Right ventricle myocardium superior (tissue), 1 donor: ENCODE measurements at places on chromosomes 12 and 14.

DNA sequence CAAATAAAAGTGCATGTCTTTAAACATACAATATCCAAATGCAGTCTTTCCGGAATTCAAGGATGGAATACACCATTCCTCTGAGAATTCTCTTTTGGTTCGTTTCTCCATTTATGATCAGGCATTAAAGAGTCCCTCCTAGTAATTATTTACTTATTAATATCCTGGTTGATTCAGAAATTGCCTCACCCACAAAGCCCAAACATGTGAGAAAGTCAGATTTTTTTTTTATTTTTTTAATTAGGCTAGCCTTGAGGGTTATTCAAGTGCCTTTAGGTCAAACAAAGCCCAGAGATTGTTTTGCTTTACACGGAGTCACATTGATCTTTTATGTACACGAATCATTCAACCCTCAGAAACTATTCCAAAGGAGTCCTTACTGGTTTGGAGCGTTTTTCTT is 6.4 kb upstream of the TSPAN8 start:
- no peak for DNase-seq

DNA sequence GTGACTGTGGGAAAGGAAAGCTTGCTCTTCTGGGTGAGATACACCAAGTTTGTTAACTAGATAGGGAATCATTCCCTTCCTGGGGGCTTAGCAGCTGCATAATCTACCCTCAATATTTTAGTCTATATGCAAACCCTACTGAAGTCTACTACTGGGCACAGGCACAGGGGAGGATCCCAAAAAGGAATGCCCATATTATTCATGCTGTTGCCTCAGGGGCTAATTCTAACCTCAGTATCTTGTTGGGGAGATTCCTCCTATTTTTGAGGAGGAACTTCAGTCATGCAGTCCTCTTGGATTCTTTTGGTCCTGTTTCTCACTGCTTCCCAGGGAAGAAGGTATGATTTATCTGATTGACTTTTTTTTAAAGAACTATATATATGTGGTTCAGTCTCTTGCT is 58.9 kb upstream of the ANKS1B start:
- no peak for DNase-seq

DNA sequence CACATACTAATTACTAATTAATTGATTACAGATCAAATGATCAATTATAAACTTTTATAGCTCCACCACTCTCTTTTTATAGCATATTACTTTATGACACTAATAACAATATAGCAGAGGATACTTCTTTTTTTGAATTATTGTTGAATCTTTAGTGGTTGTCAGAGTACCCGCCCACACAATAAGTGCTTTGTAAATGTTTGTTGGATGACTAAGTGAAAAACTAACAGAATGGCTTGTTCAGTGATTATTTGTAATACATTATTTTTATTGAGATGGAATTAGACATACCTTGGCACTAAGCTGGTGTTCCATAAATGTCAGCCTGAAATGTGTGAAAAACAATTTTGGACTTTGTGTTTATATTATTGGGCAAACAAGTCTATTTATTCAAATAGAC is 670.5 kb upstream of the ATXN7L3B start:
- no peak for DNase-seq

DNA sequence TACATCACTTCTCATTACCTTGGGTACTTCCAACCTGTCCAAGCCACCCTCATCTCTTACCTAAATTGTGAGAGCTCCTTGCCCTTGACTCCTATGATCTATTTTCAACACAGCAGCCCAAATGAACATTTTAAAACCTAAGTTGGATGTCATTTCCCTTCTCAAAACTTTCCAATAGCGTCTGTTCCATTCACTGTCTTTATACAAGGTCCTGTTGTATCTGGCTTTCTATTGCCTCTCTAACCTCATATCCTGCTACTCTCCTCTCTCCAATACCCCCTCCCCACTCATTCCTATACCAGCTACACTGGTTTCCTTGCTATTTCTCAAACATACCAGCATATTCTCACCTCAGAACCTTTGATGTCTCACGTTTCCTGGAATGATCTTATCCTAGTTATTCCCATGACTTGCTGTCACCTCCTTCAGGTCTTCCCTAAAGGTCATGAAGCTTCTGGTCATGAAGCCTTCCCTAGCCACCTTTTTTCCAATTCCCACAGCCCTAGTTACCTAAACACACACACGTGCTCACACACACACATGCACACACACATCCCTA is 4.1 kb upstream of the KANSL2 start:
- DNase-seq: no peak

DNA sequence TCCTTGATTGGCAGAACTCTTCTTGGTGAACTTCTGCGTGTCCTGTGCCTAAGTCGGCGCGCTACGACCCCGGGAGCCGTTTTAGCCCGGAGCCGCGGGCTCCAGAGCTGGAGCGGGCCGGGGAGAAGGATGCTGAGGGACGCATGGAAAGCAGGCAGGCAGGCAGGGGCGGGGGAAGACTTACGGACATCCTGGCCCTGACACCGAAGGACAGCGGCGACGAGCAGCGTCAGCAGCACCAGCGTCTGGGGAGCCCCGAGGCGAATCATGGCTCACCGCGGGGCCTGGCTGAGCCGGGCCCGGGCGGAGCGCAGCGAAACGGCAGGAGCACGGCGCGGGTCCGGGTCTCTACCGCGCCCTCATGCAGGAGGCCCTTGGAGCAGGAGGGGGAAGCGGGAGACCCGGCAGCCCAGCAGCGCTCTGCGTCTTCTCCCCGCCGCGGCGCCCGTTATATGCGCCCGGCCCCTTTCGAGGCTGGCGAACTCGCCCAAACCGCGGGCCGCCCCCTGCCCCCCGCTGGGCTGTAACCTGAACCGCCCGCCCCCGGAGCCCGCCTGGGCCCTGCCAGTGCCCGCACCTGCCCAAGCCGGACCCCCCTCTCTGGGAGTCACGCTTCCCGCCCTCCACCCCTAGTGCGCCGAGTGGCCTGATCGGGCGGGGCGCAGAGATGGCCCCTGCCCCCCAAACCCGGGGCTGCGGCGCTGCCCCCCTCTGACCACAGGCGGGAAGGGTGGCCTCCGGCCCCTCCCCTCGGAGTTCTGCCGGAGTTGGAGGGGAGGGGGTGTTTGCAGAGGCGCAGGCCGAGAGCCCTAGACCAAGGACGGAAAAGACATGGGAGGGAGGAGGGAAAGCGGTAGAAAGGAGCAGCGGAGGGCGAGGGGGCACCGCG is at the start of gene COL2A1:
COL2A1 (minus strand) TSS at position 424 of the 889 bp plus-strand sequence; CDS start at position 269, 155 bp downstream.
- DNase-seq: no peak

- no peak for DNase-seq
Observed at GRCh38 chr14:21940887-21941856, 267.6 kb upstream of the OR4E1 start.

DNA sequence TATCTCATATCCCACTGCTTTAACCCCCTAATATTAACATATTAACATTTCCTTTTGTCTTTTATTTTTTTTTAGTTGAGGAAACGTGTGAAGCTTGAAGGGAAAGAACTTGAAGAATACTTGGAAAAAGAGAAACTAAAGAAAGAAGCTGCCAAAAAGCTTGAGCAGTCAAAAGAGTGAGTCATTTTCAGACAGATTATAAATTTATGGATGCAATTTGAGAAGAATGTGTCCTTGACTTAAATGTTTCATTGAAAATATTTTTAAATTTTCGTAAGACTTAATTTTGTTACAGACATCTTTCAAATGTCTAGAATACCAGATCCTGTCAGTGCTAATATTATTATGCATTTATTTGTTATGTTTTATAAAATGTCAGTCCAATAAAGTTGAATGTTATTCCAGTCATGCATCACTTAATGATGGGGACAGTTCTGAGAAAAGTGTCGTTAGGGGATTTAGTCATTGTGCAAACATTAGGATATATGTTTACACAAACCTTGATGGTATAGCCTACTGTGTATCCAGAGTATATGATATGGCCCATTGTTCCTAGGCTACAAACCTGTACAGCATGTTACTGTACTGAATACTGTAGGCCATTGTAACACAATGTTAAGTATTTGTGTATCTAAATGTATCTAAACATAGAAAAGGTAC is 32.6 kb downstream of the CPSF2 start:
- no peak for DNase-seq

- DNase-seq: no peak
Observed at GRCh38 chr12:7642876-7643309, 22.8 kb downstream of the APOBEC1 start.
